ENCODE measurements at places on chromosomes 5 and 9. TPM values are rescaled to one million over a fixed set of nuclear protein-coding genes. Genes with fewer than 3 reads are reported as not detected.

GRCh38 chr9:121459513-121459912 lies 40.1 kb downstream of the GGTA1 start:
- DNase-seq, result no peak

GRCh38 chr5:43245724-43246385 lies 53.8 kb downstream of the NIM1K start:
- DNase-seq, result no peak

DNA sequence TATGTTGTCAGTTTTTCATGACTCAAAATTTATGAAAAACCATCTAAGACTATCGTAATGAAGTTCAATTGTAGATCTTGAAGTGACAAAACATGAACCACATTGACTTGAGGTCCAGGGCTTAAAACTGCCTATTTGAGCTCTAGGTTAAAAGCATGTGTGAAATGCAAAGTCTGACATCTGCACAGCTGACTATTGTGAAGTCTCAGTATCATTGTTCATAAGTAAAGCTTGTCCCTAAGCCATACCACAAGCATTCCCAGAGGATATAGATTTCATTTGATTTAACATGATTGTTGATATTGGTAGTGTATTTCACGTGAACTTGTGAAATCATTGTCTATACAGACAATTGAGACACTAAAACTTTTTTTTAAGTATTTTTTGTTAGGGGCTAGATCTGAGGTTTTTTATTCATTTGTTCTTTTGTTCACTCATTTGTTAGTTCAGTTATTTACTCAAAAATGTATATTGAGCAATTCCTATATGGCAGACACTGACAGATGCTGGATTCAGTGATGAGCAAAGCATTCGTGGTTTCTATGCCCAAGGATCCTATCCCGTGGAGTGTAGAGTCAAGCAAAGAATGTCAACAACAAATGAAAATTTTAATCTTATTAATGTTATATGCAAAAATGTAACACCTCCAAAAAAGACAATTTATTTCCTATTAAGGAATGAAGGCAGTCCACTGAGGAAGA lies 485.2 kb downstream of the RAB3C start:
- DNase-seq, result no peak

DNA sequence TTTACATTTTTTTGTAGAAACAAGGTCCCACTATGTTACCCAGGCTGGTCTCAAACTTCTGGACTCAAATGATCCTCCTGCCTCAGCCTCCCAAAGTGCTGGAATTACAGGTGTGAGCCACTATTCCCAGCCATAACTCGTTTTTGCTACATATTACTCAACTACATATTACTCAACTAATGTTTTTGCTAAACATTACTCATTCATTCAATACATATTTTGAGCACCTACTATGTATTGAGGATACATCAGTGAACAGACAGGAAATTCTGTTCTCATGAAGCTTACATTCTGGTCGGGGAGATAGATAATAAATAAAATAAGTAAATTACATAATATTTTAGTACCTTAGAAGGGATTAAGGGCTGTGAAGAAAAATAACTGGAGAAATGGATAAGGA lies 34.9 kb upstream of the STOM start:
- no peak for DNase-seq

DNA sequence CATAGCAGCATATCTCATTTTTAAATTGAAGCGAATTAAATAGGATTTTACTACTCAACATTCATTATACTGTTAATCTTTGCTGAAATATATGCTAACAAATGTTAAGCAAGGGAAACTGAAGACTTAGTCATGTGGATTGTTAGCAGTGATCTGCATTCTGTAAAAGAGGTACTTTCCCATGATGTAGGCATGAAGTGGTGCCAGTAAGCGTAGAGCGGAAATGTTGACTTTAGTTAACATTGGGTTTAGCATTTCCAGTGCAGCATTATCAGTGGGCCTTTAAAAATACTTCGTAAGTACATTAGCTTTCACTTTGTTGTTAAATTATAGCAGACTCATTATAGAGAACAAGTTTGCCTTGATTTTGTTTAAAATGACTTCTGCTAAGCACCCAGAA lies 130.3 kb downstream of the CDC42SE2 start:
- peak; percentile 83 for DNase-seq

- DNase-seq, result no peak
These were observed 190.1 kb downstream of the ACTL7B start for GRCh38 chr9:108665521-108666239.

DNA sequence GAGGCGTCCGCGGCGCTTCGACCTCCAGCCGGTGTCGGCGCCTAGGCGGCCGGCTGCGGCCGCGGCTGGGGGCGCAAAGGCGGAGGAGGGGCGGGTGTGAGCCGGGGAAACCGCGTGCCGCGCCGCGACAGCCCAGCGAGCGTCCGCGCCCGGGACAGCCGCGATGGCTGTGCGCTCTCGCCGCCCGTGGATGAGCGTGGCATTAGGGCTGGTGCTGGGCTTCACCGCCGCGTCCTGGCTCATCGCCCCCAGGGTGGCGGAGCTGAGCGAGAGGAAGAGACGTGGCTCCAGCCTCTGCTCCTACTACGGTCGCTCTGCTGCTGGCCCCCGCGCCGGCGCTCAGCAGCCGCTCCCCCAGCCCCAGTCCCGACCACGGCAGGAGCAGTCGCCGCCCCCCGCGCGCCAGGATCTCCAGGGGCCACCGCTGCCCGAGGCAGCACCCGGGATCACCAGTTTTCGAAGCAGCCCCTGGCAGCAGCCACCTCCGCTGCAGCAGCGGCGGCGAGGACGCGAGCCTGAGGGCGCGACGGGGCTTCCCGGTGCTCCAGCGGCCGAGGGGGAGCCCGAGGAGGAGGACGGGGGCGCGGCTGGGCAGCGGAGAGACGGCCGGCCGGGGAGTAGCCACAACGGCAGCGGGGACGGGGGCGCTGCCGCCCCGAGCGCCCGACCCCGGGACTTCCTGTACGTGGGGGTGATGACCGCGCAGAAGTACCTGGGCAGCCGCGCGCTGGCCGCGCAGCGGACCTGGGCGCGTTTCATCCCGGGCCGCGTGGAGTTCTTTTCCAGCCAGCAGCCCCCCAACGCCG lies 605 bp downstream of the CHSY3 start:
- DNase-seq, result peak; percentile 10

- DNase-seq, result no peak
These were observed 6.4 kb downstream of the SEPTIN8 start for GRCh38 chr5:132770476-132771159.

- DNase-seq, result no peak
These were observed 353 bp downstream of the SH3PXD2B start for GRCh38 chr5:172453986-172454357.

GRCh38 chr9:121567500-121568342 lies 68.1 kb upstream of the GGTA1 start:
- DNase-seq, result no peak

DNA sequence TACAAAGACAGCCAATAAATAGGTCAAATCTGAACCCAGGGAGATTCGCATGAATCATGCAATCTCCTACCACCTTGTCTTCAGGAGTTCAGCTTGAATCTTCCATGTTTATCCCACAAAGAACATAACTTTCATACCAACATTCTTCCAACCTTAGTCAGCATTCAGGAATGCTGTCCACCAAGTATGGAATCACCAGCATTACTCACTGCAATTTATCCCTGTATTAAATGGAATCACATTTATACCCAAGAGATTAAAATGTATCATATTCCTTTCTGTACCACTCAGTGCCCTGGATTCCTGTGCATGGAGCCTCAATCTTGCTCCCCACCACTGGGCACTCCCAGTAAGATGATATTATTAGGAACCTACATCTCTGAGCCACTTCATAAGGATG lies 162.6 kb downstream of the GLIS3 start:
- DNase-seq, result no peak

GRCh38 chr9:20481437-20481836 lies 140.9 kb downstream of the MLLT3 start:
- DNase-seq, result no peak

GRCh38 chr5:135178476-135179155 lies 144.6 kb upstream of the PITX1 start:
- DNase-seq, result no peak

DNA sequence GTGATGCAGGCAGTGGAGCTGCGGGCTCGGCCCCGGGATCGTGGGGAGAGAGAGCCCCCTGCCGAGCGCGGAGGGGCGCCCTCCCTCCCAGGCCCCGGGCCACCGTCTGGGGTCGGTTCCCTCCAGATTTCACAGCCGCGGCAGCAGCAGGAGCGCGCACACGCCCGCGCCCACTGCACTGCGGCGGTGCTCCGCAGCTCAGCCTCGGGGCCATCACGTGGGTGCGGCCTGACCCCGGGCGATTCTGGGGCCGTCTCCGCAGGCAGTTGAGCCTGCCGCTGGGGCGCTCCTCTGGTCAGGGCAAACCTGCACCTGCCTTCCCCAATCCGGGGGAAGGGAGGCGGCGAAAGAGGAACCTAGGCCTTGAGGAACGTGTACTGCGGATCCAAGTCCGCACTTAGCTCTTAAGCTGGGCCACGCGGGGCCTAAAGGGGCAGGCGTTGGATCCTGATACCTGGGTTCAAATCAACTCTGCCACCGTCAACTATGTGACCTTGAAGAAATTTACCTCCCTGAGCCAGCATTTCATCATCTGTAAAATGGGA lies 9.4 kb upstream of the DELE1 start:
- peak; percentile 70 for DNase-seq

DNA sequence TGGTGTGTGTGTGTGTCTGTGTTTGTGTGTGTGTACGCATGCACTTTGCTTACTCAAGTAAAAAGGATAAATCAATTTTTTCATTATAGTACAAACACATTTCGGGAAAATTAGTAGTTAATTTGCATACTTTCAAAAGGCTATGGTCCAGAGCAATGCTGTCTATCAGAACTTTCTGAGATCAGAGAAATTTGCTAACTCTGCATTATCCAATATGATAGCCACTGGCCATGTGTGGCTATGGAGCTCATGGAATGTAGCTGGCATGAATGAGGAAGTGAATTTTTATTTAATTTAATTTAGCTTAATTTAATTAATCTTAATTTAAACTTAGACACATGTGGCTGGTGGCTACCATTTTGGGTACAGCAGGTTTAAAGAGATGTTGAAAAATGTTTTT lies 289.6 kb downstream of the MAT2B start:
- DNase-seq, result no peak

DNA sequence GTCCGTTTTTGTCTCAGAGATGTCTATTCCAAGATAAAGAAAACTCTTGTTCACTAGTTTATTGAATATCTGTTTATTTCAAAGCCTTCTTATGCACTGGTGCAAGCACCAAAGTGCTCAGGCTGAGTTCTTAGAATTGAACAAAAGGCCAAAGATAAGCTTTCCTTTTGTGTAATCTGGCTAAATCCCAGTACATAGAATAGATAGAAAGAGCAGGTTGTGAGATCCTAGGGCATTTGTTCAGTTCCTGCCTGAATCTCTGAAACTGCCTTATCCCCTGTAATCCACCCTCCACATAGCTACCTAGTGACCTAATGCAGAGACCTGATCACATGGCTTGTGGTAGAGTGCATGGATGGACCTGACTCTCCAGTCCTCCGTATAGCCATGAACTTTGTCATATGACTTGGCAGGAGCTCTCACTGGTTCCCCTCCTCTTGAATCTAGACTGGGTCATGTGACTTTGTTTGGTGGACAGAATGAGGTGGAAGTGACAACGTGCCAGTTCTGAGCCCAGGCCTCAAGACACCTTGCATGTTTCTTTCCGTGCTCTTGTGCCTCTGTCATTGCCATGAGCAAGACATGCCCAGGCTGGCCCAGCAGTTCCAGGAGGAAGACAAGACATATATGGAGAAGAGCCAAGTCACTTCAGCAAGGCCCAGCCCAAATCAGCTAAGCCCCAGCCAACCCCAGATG lies 139.3 kb upstream of the SHB start:
- DNase-seq, result no peak

GRCh38 chr5:174601946-174602345 lies 122.4 kb upstream of the MSX2 start:
- DNase-seq, result no peak

GRCh38 chr5:149160291-149160787 lies 19.0 kb downstream of the ABLIM3 start:
- no peak for DNase-seq

DNA sequence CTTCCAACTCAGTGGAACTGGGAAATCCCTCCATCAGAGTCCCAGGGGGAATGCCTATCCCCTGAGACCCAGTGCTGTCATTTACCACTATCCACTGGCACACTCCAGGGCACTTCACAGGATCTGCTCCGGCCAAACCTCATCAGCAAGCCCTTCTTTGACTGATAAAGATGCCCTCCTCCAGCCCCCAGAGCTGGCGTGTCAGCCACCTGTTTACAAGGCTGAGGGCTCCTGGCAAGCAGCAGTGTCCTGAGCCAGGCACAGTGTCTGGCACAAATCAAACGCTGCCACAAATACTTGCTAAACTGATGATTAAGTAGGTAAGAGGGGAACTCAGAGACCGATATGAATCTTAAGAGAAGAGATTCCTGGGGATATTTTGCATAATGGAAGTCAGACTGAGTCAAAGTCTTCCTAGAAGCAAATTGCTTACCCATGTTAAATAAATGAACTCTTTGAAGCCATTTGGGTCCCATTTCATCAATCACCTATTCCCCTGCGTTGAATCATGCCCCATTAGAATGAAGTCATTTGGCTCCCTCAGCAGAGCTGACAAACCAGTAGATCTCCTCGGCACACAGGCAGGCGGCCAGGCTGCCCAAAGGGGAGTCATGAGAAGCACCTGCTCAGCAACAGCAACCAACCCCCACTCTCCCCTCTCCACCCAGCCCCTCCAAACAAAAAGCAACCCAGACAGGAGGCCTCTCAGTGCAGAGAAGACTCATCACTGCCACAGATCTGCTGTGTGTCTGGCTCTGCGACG lies 97.4 kb downstream of the CDK5RAP2 start:
- no peak for DNase-seq

- DNase-seq, result no peak
These were observed 11.3 kb upstream of the LOX start for GRCh38 chr5:122089096-122090013.

DNA sequence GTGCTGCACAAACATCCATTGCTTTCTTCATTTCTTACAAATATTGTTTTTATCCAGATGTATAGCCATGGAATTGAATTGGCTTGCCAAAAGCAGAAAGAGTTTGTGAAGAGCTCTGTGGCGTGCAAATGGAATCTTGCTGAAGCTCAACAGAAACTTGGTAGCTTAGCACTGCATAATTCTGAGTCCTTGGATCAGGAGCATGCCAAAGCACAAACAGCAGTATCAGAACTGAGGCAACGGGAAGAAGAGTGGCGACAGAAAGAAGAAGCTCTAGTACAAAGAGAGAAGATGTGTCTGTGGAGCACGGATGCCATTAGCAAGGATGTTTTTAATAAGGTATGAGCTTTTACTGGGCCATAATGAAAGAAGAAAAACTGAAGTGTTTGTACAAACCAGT lies 5.5 kb downstream of the CDC37L1 start:
- no peak for DNase-seq

OR13C2 gene
- not detected for polyA plus RNA-seq

CCL21 gene
- polyA plus RNA-seq, result not detected

CRHBP gene
- polyA plus RNA-seq, result 0.75 TPM

ZNF462 gene
- polyA plus RNA-seq, result 0.06 TPM

GABRB2 gene
- 0.16 TPM for polyA plus RNA-seq

KIF24 gene
- 0.09 TPM for polyA plus RNA-seq

RASEF gene
- not detected for polyA plus RNA-seq

GBGT1 gene
- polyA plus RNA-seq, result 19.6 TPM

CDX1 gene
- not detected for polyA plus RNA-seq
